NCI-H1694 treated with DMSO at 0.1 percent for 48 hours (cell line): ENCODE measurements at places on chromosomes 3 and 15.

- DNase-seq = no peak
These were observed 9.8 kb downstream of the CSK start for GRCh38 chr15:74791667-74792066.

- DNase-seq = no peak
These were observed 4.2 kb downstream of the FURIN start for GRCh38 chr15:90872486-90873184.

- no peak for DNase-seq
These were observed 235.2 kb downstream of the GREM1 start for GRCh38 chr15:32952901-32953532.

GRCh38 chr3:71583566-71584393 lies at the start of gene FOXP1:
Gene FOXP1, minus strand, starts transcription at chr3:71583728. Its CDS starts 385,347 bp downstream, at chr3:71198381.
- DNase-seq = no peak

- no peak for DNase-seq
These were observed 9.5 kb downstream of the TYRO3 start for GRCh38 chr15:41568350-41569017.
